Cerebellar nuclear complex (tissue), 1 donor: ENCODE measurements at places on chromosomes 6 and 20.

GRCh38 chr6:150323205-150323604 is 45.6 kb upstream of the IYD start:
- no peak for DNase-seq

DNA sequence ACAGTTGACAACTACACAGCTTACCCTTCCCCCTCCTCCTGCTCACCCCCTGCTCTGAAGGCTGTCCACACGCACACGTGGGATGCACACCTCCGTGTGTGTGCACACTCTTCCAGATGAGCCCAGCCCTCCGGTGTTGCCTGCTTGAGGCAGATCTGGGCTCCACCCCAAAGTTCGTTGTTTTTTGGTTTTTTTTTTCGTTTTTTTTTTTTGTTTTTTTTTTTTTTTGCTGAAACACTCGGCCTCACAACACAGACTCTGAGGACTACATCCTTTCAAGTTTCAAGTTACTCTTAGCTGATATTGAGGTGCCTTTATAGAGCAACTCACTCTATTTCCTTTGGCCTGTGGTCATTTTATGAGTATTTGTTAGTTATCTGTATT is 88.2 kb downstream of the RREB1 start:
- DNase-seq = no peak

DNA sequence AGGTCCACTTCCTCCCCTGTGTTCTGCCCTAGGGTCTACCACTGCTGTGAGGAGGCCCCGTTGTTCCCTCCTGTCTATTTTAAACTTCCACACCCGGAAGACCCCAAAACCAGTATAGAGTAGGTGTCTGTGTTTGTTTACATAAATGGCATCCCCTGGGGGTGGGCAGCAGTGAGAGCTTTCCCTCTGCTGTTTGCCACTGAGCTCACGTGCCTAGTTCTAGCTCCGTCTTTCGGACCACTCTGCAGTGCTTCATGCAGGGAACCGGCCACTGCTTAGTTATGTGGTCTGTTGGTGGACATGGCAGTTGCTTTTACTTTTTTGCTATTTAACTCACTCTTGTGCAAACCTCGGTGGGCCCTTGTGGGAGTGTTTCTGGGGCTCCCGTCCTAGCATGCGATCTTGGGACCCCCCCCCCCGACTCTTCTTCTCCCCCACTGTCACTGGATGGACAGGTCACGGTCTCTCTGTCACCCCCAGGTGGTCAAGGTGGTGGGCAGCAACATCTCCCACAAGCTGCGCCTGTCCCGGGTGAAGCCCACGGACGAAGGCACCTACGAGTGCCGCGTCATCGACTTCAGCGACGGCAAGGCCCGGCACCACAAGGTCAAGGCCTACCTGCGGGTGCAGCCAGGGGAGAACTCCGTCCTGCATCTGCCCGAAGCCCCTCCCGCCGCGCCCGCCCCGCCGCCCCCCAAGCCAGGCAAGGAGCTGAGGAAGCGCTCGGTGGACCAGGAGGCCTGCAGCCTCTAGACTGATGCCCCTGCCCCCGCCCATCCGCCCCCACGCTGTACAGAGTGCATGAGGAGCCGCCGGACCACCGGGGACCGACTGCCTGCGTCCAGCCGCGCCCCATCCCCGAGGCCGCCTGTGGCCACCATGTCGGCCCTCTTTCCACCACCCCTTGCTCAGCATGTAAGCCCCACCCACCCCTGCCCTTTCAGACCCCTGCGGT is 40.9 kb downstream of the VSTM2L start:
- DNase-seq = no peak

GRCh38 chr6:55833284-55833683 is 42.1 kb downstream of the BMP5 start:
- DNase-seq = no peak

DNA sequence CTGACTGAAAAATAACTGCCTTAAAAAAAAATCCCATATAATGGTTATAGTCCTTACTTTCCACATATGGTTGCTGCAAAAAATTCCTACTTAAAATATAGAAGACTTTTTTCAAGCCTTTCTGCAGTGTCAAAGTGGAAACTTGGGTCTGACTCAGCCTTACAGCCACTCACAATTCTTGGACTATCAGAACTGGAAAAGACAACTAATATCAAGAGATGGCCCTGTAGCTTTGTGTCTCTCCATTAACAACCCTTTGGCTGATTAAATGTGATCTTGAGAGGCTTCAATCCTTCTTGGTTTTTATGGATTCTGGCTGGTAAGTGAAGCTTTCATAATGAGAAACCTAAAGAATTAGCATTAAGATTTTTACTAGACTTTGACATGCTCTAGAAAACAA is 307.8 kb downstream of the RNGTT start:
- no peak for DNase-seq

DNA sequence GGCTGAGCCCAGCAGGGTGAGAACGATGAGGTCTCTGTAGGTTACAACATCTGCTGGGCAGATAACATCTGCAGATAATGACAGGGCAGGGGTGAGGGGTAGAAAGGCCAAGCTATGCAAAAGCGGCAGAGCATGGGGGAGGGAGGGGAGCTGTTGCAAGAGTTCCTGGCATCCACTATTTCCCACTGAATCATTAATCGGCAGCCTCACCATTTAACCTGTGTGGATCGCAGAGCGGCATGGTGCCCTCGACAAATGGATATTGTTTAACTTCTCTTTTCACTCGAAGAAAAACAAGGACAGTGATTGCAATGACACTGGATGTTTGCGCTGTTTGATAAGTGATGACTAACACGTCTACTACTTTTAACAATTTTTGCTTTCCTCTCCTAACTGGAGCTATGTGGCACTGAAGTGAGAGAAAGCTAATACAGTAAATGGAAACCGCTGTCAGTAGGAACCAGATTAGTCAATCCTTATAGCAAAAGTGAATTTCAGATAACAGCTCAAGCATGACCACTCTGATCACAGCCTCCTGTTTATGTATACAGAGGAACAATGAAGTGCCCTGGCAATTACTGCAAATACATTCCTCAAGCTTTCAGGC is 381.5 kb downstream of the TFAP2A start:
- DNase-seq = no peak
